ENCODE measurements at places on chromosomes 3 and 15.

- DNase-seq: no peak
These were observed 276.4 kb downstream of the TBC1D5 start for GRCh38 chr3:17466028-17466427.

- DNase-seq: no peak
These were observed 10.9 kb upstream of the SEC61A1 start for GRCh38 chr3:128041344-128041743.

DNA sequence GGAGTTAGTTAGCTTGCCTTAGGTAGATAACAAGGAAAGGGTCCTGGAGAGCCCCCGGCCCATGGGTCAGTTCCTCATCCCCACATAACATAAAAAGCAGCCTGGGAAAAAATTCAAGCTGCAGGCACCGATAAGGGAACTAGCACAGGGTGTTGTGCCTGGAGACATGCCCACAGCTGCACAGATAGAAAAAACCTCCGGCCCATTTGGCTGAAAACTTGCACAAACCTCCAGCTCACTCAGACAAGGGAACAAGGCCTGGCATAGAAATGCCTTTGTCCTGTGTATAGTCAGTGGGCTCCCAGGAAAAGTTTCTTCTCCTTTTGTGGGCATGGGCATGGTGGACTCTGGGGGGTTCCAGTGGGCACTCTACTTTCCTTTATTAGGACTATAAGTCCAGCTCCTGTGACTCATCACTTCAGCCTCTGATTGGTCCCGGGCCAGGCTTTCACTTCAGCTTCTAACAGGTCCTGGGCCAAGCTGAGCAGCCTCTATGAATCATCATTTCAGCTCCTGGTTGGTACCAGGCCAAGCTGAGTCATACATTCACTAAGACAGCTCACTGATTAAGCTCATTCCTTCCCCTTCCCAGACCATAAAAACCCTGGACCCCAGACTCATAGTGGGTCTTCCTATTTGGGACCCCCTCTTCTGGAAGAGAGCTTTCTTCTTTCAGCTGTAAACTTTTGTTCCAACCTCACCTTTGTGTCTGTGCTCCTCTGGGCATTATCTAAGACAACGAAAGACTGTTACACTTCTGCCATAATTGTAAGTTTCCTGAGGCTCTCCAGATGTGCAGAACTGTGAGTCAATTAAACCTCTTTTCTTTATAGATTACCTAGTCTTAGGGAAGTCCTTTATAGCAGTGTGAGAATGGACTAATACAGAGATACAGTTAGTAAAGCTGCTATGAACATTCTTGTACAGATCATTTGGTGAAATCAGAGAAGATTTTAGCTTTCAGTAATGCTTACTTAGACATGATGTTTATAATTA is 348.0 kb upstream of the DPPA4 start:
- DNase-seq: peak; percentile 99

GRCh38 chr15:94412979-94413746 is 181.8 kb downstream of the MCTP2 start:
- DNase-seq: no peak

GRCh38 chr3:111923095-111923771 is 55.6 kb upstream of the ABHD10 start:
- no peak for DNase-seq

- DNase-seq: peak; percentile 36
These were observed 15.6 kb upstream of the WNT7A start for GRCh38 chr3:13895155-13896105.

DNA sequence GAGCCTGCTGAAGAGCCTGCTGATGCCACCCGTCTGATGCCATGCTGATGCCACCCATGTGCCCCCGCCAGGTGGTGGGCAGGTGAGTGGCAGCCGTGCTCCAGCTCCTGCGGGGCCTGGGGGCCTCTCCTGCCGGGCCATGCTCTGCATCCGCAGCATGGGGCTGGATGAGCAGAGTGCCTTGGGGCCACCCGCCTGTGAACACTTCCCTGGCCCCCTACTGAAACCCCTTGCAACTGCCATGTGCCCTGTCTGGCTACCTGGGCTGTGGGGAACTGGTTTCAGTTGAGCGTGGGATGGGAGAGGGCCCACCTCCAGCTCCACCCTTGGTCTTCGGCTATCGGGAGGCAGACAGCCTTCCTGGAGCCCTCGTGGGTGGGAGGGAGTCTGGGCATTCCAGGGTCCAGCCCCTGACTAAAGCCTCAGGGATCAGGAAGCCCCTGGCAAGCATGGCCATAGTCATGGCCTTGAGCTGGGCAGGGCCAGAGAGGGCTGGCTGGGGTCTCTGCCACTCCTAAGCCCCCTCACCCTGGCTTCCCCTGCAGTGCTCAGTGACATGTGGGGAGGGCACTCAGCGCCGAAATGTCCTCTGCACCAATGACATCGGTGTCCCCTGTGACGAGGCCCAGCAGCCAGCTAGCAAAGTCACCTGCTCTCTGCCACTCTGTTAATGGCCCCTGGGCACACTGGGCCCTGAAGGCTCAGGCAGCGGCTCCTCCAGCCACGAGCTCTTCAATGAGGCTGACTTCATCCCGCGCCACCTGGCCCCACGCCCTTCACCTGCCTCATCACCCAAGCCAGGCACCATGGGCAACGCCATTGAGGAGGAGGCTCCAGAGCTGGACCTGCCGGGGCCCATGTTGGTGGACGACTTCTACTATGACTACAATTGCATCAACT is 92.2 kb downstream of the TBC1D2B start:
- no peak for DNase-seq

DNA sequence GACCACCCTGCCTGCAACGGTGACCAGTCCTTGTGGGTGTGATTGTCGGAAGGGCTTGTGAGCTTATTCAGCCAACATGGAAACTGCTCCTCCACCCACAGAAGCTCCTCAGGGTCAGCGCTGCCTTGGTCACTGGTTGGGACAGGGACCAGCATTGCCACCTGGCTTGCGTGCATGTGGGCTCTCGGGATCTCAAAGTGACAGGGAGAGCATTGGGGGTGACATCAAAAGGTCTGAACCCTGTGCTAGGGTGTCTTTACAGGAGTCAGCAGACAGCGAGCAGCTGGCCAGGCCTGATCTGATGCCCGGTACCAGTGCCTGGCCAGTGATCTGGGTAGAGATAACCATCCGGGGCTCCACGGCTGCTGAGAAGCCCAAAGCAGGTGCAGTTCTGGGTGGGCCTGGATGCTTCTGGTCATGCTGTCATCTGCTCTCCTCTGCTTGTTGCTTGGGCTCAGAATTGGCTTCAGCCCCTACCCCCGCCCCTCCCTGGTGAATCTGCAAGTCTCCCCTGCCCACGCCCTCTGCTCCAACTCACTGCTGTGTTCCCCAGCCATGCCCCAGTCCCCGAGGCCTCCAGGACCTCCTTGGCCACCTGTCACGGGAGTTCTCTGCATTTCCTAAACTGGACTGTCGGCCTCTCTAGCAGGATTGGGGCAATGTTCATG is 134.8 kb downstream of the NSMCE3 start:
- no peak for DNase-seq

DNA sequence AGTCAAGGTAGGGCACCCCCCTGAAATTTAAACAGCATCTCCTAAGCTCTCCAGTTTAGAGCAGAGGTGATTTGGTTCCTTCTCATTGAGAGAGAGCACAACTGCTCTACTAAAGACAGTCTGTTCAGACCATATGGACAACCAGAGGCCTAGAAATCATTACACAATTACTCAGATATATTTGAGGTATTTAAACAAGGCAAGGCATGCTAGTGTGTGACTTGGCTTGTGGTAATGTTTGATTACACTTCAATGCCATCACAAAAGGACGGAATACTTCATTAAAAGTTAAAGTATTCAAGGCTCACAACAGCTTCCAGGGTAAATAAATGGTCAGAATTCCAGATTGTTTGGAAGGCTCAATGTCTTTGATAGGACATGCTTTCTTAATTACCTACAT is 110.2 kb downstream of the LRTM1 start:
- DNase-seq: no peak

DNA sequence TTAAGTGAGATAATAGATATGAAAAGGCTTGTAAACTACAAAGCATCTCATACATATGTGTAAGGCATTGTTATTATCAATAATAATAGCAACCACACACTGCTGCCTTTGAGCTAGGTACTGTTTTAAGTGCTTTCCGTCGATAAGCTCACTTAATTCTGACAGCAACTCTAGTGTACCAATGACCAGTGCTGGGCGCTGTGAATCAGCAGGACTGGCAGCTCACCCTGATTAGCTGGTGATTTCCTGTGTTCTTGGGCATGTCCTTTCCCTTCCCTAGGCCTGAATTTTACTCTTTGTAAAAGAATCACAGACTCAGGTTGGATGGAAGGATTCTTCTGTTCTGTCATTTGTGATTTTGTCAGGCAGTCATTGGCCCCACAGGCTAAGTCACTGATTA is 215.6 kb downstream of the LPP start:
- DNase-seq: no peak

- DNase-seq: no peak
These were observed 32.1 kb upstream of the NUDT16 start for GRCh38 chr3:131349454-131349853.

DNA sequence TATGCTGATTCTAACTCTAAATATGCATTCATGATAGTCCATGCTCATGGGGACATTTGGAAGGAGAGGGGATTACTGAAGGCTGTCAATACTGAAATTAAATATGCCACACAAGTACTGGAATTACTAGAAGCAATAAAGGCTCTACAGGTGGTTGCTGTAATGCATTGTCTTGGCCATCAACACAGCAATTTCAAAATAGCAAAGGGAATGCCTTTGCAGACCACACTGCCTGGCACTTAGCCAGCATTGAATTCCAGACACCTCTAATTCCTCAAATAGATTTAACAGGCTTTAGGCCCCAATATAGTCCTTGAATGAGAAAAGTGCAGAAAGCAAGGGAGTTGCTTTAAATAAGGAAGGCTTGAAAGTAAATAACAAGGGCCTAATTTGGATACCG is 115.8 kb upstream of the PLCL2 start:
- peak; percentile 92 for DNase-seq

DNA sequence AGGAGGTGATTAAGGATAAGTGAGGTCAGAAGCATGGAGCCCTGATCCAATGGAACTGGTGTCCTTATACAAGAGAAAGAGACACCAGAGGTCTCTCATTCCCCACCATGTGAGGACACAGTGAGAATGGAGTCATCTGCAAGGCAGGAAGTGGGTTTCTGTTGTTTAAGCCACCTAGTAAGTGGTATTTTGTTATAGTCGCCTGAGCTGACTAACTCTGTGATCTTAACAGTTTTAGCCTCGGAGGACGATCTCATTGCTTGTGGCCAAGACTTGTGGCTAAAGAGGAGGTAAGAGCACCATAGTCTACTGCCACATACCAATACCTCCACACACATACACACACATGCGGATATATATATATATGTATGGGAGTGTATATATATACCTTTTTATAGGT is 73.8 kb downstream of the MCTP2 start:
- no peak for DNase-seq

GRCh38 chr3:97841304-97841703 is 19.5 kb downstream of the CRYBG3 start:
- DNase-seq: no peak

DNA sequence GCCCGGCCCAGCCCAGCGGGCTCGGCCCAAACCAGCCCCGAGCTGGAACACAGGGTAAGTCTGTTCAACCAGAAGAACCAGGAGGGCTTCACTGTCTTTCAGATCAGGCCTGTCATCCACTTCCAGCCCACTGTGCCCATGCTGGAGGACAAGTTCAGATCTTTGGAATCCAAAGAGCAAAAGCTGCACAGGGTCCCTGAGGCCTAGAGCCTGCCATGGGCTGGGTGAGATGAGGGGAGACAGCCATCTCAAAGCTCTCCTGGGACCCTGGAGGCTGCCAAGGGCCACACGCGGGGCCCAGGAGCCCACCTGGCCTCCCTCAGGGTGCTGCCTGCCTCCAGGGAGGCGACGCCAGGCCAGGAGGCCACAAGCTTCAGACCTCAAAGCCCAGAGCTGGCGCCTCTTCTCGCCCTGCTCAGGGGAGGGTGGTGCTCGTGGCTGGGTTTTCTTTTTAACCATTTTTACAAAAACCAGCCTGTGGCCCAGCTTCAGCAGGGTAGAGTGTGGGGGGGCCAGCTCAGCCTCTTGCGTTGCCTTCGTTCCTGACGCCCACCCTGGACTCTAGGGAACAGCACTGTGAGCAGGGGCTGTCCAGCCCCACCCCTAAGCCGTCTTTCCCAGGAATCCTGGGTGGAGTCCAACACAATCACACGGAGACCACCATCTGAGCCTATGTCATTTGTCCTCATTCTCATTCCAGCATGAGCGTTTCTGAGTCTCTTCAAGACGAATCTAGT is 107.0 kb downstream of the ETFA start:
- DNase-seq: no peak

DNA sequence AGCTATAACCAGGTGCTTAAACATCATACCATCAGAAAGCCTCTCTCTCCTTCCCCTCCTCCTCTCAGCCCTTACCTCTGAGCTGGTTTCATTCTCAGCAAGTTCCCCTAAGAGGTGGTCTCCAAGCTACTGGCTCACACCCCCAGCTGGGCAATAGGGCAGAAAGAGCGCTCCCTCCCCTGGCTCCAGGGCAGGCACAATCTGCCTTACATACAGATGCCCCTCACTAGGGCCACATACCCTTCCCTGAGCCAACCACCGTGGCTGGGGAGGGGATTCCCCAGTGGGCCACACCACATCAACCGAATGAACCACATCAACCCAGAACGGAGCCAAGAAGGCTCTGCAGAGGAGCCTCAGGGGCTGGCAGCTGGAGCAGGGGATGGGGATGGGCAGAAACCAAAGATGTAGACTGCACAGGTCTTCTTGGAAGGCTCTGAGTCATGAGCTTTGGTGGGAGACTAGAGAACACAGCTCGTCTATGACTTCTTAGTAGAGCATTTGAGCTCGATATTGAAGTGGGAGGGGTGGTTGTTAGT is 4.6 kb upstream of the FBLN2 start:
- DNase-seq: peak; percentile 36

GRCh38 chr3:62110443-62111225 is 262.7 kb downstream of the FEZF2 start:
- DNase-seq: no peak

- no peak for DNase-seq
These were observed 435.6 kb downstream of the MECOM start for GRCh38 chr3:169227911-169228310.
